ENCODE measurements at places on chromosomes 1 and 21.
A peak's percentile ranks its signal among the peaks of the same experiment; 100 is the strongest.

- DNase-seq: no peak
These were observed 90.6 kb upstream of the POU3F1 start for GRCh38 chr1:38137164-38137563.

- DNase-seq: no peak
These were observed 78.5 kb upstream of the CHRM3 start for GRCh38 chr1:239307886-239308285.

DNA sequence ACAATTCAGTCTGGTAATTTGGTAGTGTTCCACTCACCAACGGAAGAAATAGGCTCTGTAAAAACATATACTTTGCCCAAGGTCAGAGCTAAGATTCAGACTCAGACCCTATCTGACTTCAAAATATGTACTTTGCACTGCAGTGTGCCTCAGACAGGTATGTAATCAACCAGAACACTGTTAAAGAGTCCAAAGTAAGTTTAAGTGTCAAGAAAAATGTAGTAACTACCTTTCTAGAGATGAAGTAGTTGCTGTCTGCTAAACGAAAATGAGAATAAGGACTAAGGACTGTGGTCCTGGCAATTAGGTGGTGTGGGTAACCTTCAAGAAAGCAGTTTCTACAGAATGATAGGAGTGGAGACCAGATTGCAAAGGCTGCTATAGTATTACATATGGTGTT is 61.1 kb downstream of the RPAP2 start:
- no peak for DNase-seq

GRCh38 chr1:65938506-65938905 is 145.8 kb downstream of the PDE4B start:
- no peak for DNase-seq

DNA sequence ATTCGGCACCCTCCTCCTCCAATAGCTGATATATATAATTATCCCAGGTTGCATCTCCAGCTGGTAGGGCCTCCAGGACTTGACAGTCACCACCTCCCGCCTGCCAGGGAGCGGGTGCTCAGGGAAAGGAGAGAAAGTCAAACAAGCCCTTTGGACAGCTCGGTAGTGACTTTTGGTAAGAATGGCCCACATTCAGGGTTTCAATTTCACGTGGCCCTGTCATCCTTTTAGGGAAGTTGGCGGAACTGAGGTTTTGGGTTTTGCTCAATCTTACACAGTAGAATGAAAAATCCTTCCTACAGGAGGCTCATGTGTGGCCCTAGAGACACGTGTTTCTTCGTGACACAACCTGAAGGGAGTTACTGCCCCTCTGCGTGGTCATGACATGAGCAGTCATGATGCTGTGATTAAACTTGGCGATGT is 44.2 kb downstream of the CAPN8 start:
- DNase-seq: no peak

- DNase-seq: no peak
These were observed 35.6 kb downstream of the MEF2D start for GRCh38 chr1:156464825-156465452.

DNA sequence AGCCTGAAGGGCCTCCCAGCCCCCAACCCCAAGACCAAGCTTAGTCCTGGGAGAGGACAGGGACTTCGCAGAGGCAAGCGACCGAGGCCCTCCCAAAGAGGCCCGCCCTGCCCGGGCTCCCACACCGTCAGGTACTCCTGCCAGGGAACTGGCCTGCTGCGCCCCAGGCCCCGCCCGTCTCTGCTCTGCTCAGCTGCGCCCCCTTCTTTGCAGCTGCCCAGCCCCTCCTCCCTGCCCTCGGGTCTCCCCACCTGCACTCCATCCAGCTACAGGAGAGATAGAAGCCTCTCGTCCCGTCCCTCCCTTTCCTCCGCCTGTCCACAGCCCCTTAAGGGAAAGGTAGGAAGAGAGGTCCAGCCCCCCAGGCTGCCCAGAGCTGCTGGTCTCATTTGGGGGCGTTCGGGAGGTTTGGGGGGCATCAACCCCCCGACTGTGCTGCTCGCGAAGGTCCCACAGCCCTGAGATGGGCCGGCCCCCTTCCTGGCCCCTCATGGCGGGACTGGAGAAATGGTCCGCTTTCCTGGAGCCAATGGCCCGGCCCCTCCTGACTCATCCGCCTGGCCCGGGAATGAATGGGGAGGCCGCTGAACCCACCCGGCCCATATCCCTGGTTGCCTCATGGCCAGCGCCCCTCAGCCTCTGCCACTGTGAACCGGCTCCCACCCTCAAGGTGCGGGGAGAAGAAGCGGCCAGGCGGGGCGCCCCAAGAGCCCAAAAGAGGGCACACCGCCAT is 21.9 kb upstream of the ARF1 start:
- no peak for DNase-seq

- DNase-seq: no peak
These were observed 68.4 kb downstream of the RAB3GAP2 start for GRCh38 chr1:220203816-220204215.

- DNase-seq: no peak
These were observed 38.3 kb downstream of the TCEANC2 start for GRCh38 chr1:54091666-54092065.

DNA sequence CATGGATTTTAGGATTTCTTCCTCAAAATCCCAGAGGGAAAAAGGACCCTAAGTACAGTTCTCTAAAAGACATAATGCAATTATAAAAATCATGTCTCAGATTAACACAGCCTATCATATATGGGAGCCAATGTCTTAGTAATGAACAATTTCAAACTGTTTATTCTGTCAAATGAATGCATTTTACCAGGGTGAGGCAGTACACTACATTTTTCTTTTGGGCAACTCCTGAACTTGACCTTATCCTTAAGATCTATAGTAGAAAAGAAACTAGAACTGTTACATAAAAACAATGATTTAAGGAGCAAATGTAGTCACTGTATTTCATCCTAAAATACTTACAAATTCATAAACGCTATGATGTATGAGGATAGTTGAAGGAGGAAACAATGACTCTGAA is 226.3 kb upstream of the B3GALT2 start:
- DNase-seq: no peak

DNA sequence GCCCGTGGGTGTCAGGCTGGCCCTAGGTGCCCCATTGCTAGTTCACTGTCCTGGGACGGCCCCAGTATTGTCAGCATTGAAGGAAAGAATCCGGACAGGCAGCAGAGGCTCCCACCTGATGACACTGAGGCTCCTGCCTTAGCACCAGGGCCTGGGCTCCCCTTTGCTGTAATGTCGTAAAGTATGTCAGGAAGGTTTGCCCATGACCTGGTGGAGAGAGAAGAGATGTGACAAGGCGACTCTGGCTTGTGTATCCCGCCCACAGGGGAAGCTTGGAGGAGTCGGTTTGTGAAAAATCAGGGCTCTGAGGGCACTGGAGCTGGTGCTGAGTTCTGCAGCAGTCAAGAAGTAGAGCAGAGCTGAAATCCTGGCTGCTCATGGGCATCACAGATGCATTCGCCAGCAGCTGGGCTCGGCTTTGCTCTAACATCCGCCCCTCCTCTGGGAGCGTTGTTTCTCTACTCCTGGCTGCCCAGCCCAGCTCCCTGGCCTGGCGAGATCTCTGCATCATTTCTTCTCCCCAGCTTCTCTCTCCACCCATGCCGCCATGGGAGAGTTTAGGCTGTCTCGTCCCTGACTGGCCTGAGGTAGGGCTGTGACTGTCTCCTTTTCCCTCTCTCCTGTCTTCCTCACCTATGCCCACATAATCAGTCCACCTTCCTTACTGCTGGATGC is 74.1 kb downstream of the ADARB1 start:
- no peak for DNase-seq

GRCh38 chr1:55309053-55309452 is 93.9 kb upstream of the USP24 start:
- no peak for DNase-seq

DNA sequence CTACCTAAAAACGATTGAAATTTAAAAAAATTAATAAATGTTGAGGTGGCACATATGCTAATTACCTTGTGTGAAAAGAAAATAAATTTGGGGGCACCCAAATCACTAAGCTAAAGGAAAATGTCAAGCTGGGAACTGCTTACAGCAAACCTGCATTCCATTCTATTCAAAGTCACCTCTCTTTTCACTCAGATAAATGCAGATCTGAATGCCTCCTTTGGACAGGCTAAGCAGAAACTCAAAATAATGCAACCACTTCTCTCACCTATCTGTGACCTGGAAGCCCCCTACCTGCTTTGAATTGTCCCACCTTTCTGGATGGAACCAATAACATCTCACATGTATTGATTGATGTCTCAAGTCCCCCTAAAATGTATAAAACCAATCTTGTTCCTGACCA is 628.7 kb downstream of the AMY1C start:
- DNase-seq: no peak

GRCh38 chr21:25304611-25305010 is 302.7 kb downstream of the MRPL39 start:
- no peak for DNase-seq

GRCh38 chr1:226984521-226985238 is 44.6 kb downstream of the COQ8A start:
- DNase-seq: no peak

DNA sequence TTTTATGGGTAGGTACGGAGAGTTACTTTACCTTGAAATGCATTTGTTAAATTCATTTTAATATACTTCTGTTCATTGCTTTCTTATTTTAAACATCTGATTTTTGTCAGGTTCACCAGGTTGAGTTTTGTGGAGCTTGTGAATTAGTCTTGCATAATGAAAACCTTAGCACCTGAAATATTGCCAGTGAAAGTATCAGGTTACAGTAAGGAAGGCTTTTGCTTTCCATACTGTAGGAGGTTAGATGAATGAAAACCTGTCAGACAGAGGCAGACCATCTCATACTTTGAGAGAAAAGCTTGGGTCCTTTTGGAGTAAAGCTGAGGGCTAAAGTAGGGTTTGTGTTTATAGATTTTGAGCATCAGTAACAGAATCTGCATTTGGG is 34.7 kb downstream of the THRAP3 start:
- DNase-seq: no peak

DNA sequence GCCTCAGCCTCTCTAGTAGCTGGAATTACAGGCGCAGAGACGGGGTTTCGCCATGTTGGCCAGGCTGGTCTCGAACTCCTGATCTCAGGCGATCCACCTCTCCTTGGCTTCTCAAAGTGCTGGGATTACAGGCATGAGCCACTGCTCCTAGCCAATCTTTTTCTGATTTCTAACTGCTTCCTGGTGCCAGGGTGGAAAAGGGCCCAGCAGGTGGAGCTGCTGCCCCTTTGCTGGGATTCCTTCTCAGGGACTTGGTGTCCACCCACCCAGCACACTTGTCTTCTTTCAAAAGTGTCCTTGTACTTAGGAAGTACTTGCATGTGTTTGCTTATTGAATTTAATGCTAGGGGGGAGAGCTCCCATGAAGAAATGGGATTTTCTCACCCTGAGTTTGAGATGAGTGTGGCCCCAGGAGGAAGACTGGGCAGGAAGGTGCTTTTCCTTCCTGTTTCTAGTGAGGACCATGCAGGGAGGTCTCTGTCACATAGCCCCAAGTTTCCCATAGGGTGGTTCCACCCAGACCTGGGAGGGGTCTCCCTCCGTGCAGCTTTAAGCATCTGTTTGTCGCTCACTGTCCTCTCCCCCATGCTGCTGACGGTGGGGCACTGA is 14.2 kb downstream of the UTP11 start:
- peak; percentile 100 for DNase-seq

DNA sequence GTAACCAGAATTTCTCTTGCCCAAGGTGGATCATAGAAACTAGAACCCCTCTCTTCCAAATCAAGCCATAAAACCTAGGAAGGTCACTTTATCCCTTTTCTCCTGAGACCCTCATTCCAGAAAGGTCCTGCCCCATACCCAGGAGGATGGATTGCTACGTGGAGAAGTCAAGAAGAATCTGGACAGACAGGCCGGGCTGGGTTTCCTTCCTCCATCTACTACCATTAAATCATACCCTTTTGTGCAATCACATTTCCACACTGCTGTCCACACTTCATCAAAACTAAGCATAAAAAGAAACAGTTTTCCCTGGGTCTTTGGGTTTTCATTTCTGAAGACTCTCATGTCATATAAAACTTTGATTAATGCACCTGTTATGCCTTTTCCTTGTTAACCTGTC is 65.4 kb downstream of the C21orf91 start:
- DNase-seq: no peak

DNA sequence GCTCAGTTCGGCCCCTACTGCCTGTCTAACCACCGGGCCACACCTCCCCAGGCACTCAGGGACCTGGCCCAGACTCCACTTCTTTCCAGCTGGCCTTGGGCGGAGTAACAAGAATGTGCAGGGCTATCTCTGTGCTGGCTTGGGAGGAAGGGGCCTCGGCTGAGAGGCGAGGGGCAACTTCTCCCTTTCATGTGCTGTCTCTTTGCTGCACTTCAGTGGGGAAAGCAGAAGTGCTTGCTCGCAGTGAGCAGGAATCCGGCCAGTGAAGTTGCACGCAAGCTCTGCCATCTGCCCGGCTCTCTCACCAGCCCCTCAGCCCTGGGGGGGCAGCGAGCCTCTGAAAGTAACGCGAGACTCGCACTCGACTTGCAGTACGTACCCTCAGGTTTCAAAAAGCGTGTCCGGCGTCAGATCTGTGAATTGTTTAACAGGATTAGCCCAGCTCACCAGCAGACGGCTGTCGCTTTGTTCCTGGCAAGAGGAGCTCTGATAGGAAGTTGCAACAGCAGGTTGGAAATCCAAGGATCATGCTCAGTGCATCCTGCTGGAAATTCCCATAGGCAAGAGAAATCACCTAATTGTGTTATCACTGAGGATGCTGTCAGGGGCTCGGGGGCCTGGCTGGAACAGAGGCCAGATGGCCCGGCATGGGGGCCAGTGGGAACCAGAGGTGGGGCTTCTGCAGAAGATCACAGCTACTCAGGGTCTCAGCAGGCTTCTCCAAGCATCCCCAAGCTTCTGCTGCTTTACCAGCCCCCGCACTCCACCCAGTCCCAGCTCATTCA is 221.1 kb downstream of the NPHP4 start:
- DNase-seq: peak; percentile 64

GRCh38 chr1:211613108-211613947 is 34.4 kb upstream of the SLC30A1 start:
- DNase-seq: no peak

- DNase-seq: no peak
These were observed 4.5 kb upstream of the KIAA1614 start for GRCh38 chr1:180908074-180908765.

- peak; percentile 62 for DNase-seq
These were observed 18.3 kb upstream of the ARID1A start for GRCh38 chr1:26677306-26678115.

DNA sequence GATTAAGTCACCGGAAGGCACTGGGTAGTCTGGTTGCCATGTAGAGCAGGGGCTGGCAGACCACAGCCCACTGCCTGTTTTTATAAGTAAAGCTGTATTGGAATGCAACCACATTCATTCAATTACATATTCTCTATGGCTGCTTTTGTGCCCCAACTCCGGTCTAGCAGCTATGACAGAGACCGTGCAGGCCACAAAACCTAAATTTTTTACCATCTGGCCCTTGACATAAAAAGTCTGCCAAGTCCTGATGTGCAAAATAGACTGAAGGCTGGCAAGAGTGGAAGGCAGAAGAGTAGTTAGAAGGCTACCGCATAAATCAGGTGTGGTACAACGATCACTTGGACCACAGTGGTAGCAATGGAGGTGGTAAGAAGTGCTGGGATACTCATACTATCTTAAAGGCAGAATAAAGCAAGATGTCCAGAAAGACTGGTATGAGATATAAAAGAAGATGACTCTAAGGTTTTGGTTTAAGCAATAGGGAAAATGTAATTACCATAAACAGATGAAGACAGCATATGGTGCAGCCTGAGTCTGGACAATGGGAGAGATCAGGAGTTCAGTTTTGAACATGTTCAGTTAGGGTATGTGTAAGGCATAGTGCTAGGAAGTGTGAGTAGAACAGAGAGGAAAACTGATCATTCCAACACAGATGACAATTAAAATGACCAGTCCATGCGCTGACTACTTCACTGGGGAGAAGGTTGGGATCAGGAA is 37.2 kb downstream of the EGLN1 start:
- peak; percentile 58 for DNase-seq
